ENCODE measurements at places on chromosomes 13 and 19.

- DNase-seq, result no peak
Observed at GRCh38 chr19:16739546-16739945, 19.9 kb downstream of the NWD1 start.

DNA sequence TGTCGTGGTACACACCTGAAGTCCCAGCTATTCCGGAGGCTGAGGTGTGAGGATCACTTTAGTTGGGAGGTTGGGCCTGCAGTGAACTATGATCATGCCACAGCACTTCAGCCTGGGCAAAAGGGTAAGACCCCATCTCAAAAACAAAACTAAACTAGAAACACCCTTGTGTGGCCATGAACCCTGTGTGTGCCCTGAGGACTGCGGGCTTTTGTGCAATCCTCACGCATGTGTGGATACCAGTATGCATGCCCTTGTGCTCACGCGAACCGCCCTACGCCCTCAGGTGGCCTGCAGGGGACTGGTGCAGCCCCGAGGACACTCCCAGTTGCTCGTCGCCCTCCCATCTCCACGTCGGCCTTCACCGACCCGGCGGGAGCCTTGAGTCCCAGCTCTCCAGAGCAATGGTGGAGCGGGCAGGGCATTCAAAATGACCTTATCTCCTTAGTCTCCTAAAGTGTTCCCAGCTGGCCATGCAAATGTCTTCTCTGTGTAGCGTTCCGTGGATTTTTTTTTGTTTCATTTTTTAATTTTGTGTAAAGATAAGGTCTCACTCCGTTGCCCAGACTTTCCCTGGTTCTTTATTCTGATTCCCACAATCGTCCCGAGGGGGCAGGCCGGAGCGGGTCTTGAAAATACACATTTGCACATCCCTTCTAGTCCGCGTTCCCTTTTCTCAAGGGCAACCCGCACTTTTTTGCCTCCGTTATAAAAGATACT is 868 bp upstream of the EGLN2 start:
- DNase-seq, result peak; percentile 76

GRCh38 chr19:51891193-51891747 is 3.5 kb upstream of the ZNF577 start:
- DNase-seq, result no peak

GRCh38 chr13:114105521-114106225 is 26.8 kb downstream of the RASA3 start:
- DNase-seq, result no peak

GRCh38 chr19:44341794-44342193 is 14.7 kb downstream of the ZNF112 start:
- DNase-seq, result no peak

DNA sequence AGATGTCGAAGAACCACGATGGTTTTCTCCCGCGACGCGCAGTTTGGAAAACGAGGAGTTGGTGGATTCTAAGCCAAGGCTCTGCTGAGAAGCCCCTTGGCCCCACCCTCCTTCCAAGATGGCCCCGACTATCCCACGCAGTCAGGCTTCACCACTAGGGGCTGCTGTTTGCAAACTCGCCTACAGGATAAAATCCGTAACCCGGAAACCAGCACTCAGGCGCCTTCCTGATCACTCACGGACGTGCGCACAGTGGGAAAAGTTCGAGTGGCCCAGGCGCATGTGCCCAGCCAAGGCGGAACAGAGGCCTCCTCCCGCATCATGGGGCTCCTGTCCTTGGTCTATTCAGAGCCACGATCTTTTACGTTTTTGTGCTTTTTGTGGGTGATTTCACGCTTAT is 19.2 kb upstream of the UQCR11 start:
- peak; percentile 84 for DNase-seq

DNA sequence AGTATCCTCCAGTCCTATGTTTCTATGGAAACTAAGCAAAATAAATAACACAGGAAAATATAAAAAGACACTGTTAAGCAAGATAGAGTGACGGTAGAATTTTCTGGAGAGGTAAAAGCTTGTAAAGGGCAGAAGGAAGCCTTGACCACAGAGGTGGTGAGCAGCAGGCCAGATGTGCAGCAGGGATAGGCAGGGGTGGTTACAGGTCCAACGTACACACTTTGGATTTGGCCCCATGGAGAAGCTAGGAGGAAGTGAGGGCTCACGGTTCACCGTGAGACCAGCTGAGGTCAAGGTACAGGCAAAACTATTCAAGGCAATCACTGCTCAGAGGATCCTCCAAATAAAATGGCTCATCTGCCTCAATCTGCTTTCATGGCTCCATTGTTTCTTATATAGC is 242.8 kb downstream of the B3GLCT start:
- no peak for DNase-seq

- no peak for DNase-seq
Observed at GRCh38 chr19:48623556-48624066, 4.3 kb downstream of the SPHK2 start.

DNA sequence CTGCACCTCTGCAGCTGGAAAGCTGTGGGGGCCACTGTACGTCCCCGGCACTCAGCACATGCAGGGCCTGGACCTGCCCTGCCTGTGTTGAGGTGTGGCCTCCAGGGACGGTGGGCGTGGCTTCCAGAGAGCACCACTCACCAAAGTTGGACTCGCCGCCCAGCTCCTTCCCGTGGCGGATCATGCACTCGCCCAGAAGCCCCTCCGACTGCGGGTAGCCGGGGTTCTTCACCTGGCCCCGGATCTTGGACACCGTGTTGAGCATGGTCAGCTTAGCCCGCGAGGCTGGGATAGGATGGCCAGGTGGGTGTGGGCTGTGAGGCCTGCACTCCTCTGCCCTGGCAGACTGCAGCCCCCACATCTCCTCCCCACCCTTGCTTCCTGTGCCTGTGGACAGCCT is 22.0 kb downstream of the MPND start:
- no peak for DNase-seq

Measured in K562 (cell line).